ENCODE measurements at places on chromosomes 2 and 18.

GRCh38 chr2:212392043-212392442, 146.6 kb downstream of the ERBB4 start:
- no peak for DNase-seq

- no peak for DNase-seq
These were observed 13.9 kb upstream of the SLC1A4 start for GRCh38 chr2:64975232-64975821.

GRCh38 chr2:158988501-158988900, 20.1 kb downstream of the TANC1 start:
- DNase-seq, result no peak

GRCh38 chr2:79000008-79000576, 25.4 kb upstream of the REG3G start:
- DNase-seq, result no peak

DNA sequence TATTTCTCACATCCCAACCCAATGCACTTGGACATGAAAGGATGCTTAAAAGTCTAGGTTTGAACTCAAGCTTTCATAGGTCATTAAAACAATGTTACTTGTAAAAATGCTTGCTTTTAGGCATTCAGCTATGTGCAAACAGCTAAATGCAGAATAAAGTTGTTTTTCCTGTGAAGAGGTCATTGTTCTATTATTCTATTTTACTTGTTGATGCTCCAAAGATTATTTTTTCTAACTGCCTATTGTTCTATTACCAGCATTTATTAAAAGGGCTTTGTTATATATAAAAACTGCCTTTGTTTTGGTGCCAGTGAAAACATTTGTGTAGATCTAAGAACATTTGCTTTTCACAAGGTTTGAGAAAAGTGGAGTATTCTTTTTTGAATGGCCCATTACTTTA, 49.4 kb downstream of the TMEM178A start:
- DNase-seq, result no peak

DNA sequence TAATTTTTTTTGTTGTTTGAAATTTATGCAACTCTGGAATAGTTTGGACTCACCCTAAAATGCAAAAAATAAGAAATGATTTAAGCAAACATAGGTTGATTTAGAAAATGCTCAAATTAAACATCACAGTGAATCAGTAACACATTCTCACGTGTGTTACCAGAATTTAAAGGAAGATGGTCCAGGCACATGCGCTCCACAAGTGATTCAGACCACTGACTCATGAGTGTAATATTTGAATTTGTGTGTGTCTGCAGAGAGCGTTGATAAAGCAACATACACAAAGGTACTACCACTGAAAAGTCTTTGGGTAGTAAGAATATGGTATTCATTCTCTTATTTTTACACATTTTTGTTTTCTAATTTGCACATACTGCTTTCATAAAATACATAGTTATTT, 7.9 kb downstream of the SS18 start:
- no peak for DNase-seq

GRCh38 chr2:20001361-20001863, 11.1 kb downstream of the MATN3 start:
- DNase-seq, result no peak

- DNase-seq, result no peak
These were observed 138.6 kb downstream of the BCL2 start for GRCh38 chr18:63180971-63181376.

- no peak for DNase-seq
These were observed 54.3 kb upstream of the AGPS start for GRCh38 chr2:177338177-177338721.

DNA sequence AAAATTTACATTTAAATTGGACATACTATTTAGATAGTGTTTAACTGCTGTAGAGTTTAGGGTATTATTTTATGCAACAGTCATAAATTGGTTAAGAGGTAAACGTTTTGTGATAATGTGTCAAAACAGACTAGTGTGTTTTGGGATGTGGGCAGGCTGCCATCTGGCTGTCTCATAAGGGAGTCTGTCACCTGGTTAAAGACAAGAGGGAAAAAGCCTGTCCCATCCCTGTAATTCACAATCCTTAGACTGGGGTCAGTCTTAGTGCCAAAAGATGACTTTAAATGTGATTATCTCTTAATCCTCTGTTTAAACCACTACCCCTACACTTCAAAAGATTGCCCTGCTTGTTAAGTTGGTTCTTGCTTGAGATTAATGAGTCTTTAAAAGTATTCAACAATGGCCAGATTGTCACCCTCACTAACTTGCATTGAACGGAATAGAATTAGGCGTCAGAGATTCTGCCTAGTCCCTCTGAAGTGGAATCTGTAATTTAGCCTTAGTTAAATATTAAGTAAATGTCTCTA, 59.2 kb downstream of the SGPP2 start:
- DNase-seq, result no peak

- DNase-seq, result no peak
These were observed 150.1 kb upstream of the LRRTM1 start for GRCh38 chr2:80454628-80455027.

GRCh38 chr2:36356298-36356989, 866 bp downstream of the CRIM1 start:
- peak; percentile 30 for DNase-seq

GRCh38 chr18:22019193-22019592, 150.2 kb upstream of the GATA6 start:
- DNase-seq, result no peak

DNA sequence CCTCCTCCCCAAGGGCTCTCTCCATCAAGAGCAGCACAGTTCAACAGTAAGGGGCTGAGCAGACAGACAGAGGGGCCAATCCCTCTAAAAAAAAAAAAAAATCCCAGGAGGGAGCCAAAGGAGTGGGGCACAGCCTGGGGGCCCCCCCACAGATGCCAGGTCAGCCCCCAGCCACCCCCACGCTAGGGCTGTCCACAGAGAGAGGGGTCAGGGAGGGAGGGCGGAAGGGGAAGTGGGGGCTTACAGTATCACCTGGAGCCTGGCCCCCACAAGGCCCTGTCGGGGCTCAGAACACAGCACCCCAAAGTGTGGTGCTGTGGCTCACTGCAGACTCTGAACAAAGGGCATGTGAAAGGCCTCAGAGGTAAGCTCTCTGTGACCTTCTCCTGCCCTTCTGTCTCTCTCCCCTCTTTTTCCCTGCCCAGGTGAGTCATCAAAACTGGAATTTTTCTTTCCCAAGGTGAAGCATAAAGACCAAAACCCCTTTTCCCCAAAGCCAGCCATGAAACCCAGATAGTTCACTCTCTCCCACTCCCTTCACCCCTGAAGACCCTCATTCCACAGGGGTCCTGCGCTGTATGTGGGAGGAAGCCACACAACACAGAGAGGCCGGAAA, 13.9 kb downstream of the BIN1 start:
- DNase-seq, result no peak

- no peak for DNase-seq
These were observed 694.2 kb upstream of the GYPC start for GRCh38 chr2:125961739-125962138.

GRCh38 chr2:6948677-6949351, 31.6 kb downstream of the RNF144A start:
- no peak for DNase-seq

- DNase-seq, result no peak
These were observed 263.6 kb downstream of the ZNF516 start for GRCh38 chr18:76231402-76231801.

GRCh38 chr2:1022178-1022577, 71.5 kb downstream of the SNTG2 start:
- DNase-seq, result no peak

GRCh38 chr18:75757951-75758350, 330.4 kb upstream of the SMIM21 start:
- no peak for DNase-seq

GRCh38 chr2:161170377-161170776, 10.1 kb downstream of the TANK start:
- no peak for DNase-seq

DNA sequence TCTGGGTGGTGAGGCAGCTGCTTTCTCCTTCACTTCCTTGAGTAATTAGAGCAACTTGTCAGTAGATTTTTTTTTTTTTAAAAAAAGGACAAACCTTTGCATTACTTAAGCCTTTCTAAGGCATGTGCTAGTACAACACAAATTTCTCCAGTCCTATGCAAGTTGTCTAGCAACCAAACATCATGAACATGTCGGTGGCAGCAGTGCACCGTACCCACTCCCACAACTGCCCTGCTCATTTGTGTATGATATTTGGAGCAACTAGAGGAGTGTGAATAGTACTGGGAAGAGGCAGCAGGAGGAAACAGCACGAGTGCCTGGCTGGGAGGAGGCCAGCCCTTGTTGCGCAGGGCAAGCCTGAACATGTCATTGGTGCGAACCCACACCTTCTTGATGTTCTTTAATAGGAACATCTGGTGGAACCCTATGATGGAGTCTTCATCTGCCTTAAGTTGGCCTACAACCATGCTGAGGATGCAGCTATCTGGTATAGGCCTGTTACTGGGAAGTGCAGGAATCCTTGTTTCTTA, 238.3 kb downstream of the TDRD15 start:
- no peak for DNase-seq

- DNase-seq, result no peak
These were observed 496.6 kb downstream of the PTPRM start for GRCh38 chr18:8063733-8064132.

DNA sequence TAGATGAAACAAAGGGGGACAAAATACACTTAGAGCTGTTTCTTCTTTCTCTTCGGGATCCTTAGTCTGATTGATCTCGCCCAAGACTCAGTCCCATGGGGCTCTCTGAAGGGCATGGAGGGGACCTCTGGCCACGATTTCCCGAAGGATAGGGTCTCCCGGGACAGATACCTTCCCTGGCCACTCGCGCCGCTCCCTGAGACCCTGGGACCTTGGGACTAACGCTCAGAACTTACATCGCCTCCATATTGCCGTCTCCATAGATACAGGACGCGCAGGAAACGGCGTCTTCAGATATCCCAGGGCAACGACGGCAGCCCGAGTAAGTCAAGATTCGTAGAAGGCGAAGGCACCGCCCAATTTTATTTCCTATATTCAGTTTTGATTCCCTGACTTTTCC, at the start of gene CFAP65:
TSS of gene CFAP65 (minus strand) at position 265 of the 400 bp plus-strand sequence. CDS start 2,468 bp downstream, outside the sequence.
- no peak for DNase-seq

GRCh38 chr2:88199912-88200682, 30.0 kb downstream of the THNSL2 start:
- DNase-seq, result no peak

DNA sequence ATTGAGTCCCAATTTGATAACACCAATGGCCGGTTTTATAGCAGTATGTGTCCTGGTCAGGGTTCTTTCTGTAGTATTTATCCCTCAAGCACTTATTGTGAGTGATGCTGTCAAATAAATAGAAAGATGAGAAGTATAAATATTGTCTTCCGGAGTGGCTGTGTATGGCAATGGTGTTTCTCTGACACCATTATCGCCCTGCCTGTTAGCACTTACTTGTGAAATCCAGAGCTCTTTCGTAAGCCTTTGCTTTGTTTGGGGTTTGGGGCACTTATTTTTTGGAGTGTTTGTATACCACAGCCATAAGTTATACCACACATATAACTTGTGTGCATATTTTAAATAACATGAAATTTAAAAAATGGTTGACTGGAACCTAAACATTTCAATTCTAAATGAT, 29.3 kb downstream of the CD8B2 start:
- DNase-seq, result no peak

- peak; percentile 65 for DNase-seq
These were observed 96.2 kb downstream of the CABLES1 start for GRCh38 chr18:23231340-23232021.

DNA sequence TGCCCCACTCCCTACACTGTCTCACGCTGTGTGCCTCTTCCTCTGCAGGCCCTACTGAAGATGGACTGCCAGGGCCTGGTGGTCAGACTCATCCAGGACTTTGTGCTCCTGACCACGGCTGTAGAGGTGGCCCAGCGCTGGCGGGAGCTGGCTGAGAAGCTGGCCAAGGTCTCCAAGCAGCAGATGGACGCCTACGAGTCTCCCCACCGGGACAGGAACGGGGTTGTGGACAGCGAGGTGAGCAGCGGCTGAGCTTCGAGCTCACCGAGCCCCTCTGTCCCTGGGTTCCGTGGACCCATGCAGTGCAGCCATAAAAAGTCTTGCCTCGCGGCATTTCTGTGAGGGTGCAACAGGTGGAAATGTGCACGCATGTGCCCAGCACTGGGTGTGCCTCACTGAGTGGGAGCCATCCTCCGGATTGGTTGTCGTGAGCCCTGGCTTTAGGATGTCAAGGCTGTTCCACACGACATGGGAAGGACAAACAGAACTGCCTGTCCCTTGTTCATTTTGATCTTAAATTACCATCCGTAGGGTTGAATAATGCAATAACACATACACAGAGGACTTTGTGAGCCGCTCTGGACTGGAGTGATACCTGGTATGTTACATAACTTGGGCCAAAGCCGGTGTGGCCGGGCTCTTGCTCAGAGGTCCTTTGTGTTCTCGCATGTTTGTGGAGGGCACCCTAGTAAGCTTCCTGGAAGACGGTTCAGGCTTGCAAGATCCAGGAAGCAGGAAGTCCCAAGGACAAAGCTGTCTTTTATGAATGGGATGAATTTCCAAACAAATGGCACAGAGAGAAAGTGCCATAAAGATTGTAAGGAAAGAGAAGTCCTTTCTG, 100.9 kb downstream of the SH3BP4 start:
- DNase-seq, result no peak

GRCh38 chr2:11482473-11483035, 16.6 kb upstream of the E2F6 start:
- no peak for DNase-seq

DNA sequence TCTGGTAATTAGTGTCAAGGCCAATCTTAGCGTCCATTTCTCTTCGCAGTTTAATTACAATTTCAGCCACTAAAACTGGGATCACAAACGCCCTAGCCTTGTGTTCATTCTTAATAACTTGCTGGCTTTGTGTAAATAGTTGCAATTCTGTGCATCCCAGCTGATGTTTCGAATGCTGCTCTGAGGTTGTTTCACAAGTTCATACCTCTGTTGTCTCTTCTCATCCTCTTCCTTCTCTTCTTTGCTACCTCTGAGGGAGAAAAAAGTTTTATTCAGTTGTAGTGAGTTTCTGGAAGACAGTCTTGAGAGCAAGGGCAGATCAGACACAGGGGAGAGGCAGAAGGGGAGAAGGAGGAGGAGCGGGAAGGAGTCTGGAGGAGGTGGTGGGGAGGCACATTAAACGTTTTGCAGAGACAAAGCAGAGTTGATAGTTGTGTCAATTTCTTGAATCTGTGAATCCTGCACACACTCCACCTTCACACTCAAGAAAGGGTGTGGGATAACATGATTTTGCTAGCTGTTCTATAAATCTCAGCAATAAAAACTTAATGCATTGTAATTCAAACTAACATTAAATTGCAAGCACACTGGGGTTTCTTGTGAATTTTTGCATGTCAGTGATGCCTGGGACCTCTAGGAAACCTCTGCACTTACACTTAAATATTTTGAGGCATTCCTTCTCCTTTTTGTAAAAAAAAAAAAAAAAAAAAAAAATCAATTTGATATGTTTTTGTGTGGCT, 6.8 kb downstream of the MEIS1 start:
- DNase-seq, result no peak

Measured in activated CD4-positive, alpha-beta T cell treated with anti-CD3 and anti-CD28 coated beads for 4 hours (primary cell).